ENCODE measurements at places on chromosomes 2 and 18.

- no peak for DNase-seq
Observed at GRCh38 chr2:121635371-121635770, 13.9 kb downstream of the CLASP1 start.

DNA sequence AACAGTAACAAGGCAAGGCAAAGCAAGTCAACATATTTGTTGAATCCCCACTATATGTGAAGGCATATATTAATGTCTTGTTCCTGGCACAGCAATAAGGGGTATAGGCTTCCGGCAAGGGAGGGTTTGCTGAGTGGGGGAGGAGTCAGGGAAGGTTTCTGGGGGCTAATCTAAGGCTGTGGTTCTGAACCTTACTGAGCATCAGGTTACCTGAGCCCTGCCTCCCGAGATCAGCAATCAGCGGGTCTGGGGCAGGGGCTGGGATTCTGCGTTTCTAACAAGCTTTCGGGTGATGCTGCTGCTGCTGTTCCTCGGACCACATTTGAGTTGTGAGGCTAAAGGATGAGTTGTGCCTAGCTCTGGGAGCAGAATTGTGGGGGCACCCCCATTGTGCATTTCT is 401.7 kb upstream of the SPRED2 start:
- DNase-seq, result peak; percentile 46

GRCh38 chr2:54429811-54430551 is 26.1 kb upstream of the SPTBN1 start:
- DNase-seq, result no peak

GRCh38 chr18:69757733-69758132 is 189.9 kb downstream of the CD226 start:
- peak; percentile 63 for DNase-seq

- DNase-seq, result no peak
Observed at GRCh38 chr2:3677436-3677835, 19.4 kb downstream of the ALLC start.

- DNase-seq, result peak; percentile 63
Observed at GRCh38 chr2:57204364-57204763, 842.2 kb upstream of the VRK2 start.
